ENCODE measurements at places on chromosomes 1 and 21. TPM values are rescaled to one million over a fixed set of nuclear protein-coding genes. Genes with fewer than 3 reads are reported as not detected.
A peak's percentile ranks its signal among the peaks of the same experiment; 100 is the strongest.

DNA sequence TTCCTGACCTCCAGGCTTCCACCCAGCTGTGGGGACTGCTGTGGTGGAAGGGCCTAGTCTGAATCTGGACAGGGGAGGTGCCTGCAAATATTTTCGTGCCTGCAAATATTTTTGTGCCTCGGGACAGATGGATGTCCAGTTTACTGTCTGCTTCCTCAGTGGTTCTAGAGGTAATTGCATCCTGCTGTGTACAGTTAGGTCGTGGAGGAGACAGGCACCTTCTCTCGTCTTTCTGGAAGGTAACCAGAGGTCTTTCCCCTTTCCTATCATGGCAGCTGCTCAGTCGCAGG lies 53.8 kb upstream of the TINAGL1 start:
- no peak overlapping the region for H3K4me3 ChIP-seq
- no peak overlapping the region for H3K27ac ChIP-seq
- no peak for DNase-seq
- H3K4me1 ChIP-seq = no peaks in the 10 kb centered on the region

GRCh38 chr1:214983126-214983869 lies 99.2 kb upstream of the KCNK2 start:
- no peak overlapping the region for H3K27ac ChIP-seq
- H3K4me3 ChIP-seq = no peak overlapping the region
- no peaks in the 10 kb centered on the region for H3K4me1 ChIP-seq

- H3K4me3 ChIP-seq = no peak overlapping the region
- H3K36me3 ChIP-seq = no peaks in the 10 kb centered on the region
- H3K4me1 ChIP-seq = no peaks in the 10 kb centered on the region
- H3K27me3 ChIP-seq = no peaks in the 10 kb centered on the region
These were observed 164.3 kb downstream of the SETD4 start for GRCh38 chr21:35896060-35896459.

DNA sequence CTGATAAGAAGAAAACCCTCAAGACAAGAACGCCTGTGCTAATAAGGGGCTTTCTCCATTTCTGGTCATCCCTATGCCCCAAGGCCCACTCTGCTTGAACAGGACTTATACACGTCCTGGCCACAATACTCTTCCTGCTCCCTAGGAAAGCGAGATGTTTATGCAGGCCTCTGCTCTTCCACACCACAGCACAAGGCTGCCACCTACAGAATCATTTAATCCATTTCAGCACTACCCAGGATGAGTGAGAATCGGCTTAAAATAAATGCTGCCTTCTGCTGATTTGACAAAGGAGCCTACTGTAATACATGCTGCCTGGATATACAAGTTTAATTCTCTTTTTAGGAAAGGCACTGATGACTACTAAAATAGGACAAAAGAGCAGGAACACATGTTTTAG lies 29.4 kb downstream of the FRRS1 start:
- DNase-seq = no peak
- H3K36me3 ChIP-seq = peaks cover 4% of the 10 kb centered on the region
- H3K4me1 ChIP-seq = no peaks in the 10 kb centered on the region
- H3K27me3 ChIP-seq = no peaks in the 10 kb centered on the region
- H3K4me3 ChIP-seq = no peak overlapping the region

GRCh38 chr1:232635778-232636356 lies 5.9 kb upstream of the SIPA1L2 start:
- DNase-seq = no peak
- no peaks in the 10 kb centered on the region for H3K27me3 ChIP-seq
- H3K4me1 ChIP-seq = no peaks in the 10 kb centered on the region
- no peak overlapping the region for H3K4me3 ChIP-seq
- no peaks in the 10 kb centered on the region for H3K36me3 ChIP-seq

- peaks cover 22% of the 10 kb centered on the region for H3K4me1 ChIP-seq
- peak overlapping the region; percentile 82 for H3K4me3 ChIP-seq
- H3K27me3 ChIP-seq = no peaks in the 10 kb centered on the region
- peaks cover 23% of the 10 kb centered on the region for H3K36me3 ChIP-seq
These were observed 923 bp upstream of the SHC1 start for GRCh38 chr1:154971341-154971998.

GRCh38 chr1:11592752-11593151 lies 61.5 kb downstream of the FBXO2 start:
- DNase-seq = no peak
- no peaks in the 10 kb centered on the region for H3K4me1 ChIP-seq
- no peak overlapping the region for H3K4me3 ChIP-seq
- H3K27me3 ChIP-seq = no peaks in the 10 kb centered on the region
- H3K27ac ChIP-seq = no peak overlapping the region

DNA sequence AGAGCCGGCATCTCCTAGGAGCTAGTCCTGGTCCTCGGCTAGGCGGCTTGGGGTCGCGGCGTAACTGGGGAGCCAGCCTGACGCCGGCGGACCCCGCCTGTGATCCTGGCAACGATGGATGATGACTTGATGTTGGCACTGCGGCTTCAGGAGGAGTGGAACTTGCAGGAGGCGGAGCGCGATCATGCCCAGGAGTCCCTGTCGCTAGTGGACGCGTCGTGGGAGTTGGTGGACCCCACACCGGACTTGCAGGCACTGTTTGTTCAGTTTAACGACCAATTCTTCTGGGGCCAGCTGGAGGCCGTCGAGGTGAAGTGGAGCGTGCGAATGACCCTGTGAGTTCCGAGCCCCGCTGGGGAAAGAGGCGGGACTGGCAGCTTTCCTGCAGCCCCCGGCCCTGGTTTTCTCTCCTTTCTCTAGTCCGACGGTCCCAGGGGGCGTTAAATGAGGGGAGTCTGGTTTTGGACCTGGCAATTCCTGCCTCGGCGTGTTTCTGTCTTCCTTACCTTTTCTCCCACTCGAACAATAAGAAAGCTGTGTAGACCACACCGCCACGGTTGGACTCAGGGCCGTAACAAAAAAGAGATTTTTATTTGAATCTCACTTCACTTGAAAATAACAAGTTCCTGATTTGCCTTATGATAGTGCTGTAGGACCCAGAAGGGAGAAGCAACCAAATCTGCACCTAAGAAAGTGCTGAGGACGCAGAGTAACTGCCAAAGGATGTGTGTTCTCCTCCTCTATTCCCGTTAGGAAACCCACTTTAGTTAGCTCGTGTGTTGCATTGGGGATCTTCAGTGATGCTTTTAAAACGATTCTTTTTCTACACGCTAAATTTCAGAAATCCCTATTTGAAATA lies at the start of gene SPRTN:
Gene SPRTN (plus strand): TSS at position 24 of the 859 bp plus-strand sequence. CDS start 91 bp downstream, at position 115.
- no peaks in the 10 kb centered on the region for H3K27me3 ChIP-seq
- peaks cover 36% of the 10 kb centered on the region for H3K4me1 ChIP-seq
- H3K4me3 ChIP-seq = peak within 1 kb of the TSS; percentile 81
- peak within 1 kb of the TSS; percentile 92 for H3K27ac ChIP-seq
- no peak for DNase-seq

The DCST2 gene
- 0.64 TPM for total RNA-seq

The ACTL8 gene
- not detected for total RNA-seq

The SGIP1 gene
- 1.6 TPM for total RNA-seq

The HSPB7 gene
- 191 TPM for total RNA-seq

The GJB5 gene
- not detected for total RNA-seq
